ENCODE measurements at places on chromosomes 2 and 18.

GRCh38 chr18:50869150-50869549 is 9.8 kb upstream of the ME2 start:
- no peak for DNase-seq

- no peak for DNase-seq
Observed at GRCh38 chr2:164453656-164454305, 167.5 kb downstream of the GRB14 start.

DNA sequence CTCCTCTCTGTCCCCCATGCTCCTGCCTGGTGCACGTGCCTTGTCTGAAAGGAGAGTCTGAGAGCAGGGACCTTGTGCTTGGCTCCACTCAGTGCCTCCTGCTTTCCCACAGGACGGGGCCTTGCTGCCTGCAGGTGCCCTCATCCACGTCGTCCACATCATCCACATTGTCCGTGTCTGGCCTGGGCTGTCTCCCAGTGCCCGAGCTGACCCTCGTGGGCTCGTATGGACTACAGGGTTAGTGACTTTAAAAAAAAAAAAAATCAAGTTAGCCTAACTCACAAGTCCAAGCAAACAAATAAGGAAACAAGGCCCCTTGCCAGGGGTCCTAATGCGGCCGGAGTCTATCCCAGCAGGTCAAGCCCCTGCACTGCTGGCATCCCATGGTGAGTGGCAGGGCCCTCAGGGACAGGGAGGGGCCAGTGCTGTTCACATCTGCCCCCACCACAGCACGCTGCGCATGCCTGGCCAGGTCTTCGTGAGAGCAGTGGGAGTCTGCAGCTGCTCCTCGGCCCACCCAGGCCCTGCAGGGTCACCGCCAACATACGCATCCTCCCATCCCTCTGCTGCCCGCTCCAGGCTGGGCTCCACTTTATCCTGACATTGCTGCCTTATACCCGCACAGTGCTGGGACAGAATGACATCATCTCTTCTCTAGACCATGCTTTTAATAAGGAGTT is 232.6 kb downstream of the NDUFA10 start:
- no peak for DNase-seq

GRCh38 chr2:99984799-99985515 is 157.4 kb downstream of the AFF3 start:
- no peak for DNase-seq

- no peak for DNase-seq
Observed at GRCh38 chr2:232456296-232457120, 555 bp downstream of the ALPI start.

DNA sequence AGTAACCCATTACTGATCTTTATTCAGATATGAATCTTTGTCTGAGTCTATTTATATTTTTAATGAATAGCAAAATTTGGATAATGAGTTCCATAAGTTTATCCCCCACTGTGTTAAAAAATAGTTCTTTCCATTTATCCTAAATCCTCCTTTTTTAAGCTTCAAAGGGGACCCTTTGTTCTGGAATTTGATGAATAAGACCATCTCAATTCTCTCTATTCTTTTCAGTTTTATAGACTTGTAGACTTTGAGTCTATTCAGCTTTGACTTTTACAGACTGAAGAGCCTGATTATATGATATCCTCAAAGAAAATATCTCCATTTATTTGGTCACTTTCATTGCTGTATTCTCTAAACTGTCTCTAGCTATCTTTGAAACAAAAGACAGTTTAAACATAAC is 2146.1 kb upstream of the CELF4 start:
- DNase-seq: no peak

- DNase-seq: no peak
Observed at GRCh38 chr18:79914614-79915160, 36.8 kb downstream of the SLC66A2 start.

- no peak for DNase-seq
Observed at GRCh38 chr2:1915196-1915595, 170.9 kb upstream of the PXDN start.

- no peak for DNase-seq
Observed at GRCh38 chr2:126890551-126891450, 7.9 kb upstream of the TEX51 start.

DNA sequence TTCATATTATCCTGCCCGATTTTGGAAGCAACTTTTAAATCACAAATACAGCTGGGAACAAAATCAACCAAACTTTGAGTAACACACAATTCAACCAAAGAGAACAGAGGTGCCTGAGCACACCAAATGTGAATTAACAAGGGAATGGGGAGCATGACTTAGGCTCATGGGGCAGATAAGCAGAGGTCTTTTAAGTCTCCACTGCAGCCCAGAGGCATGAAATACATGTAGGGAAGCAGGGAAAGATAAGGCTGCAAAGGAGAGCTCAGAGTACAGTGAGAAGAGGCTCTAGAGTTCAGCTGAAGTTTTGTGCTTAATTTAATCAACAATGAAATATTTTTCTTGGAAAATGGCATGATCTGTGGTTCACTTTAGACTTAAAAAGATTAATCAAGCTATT is 49.0 kb downstream of the CYTIP start:
- DNase-seq: no peak

DNA sequence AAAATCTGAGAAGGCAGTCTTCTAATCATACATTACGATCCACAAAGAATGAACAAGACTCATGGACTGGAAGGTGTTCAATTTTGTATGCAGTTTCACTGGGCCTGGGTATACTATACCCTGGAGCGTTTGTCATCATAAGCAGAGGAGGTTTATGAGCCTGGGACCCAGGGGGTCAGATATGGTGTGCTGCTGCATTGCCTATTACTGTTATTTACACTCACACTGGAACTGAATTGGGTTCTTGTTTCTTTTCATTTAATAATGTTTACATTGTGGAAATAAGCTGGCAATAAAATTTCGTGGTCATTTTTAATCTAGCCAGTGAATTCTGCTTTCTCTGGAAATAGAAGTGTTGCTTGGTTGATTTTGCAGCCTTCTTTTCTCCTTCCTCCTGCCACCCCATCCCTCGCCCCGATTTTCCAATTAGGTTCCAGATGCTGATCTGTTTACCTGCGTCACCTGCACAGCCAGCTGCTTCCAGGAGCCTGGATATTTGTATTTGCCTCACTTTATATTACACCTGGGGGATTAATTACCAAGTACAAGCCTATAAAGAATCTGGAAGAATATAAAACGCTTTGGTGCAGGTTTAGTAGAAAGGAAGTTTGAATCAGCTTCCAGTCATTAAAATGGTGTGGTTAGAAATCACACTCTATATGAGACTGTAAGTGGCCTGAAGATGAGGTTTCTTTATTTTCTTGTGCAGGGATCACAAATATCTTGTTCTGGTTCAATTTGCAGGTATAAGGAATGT is 234.4 kb downstream of the SOCS6 start:
- no peak for DNase-seq

DNA sequence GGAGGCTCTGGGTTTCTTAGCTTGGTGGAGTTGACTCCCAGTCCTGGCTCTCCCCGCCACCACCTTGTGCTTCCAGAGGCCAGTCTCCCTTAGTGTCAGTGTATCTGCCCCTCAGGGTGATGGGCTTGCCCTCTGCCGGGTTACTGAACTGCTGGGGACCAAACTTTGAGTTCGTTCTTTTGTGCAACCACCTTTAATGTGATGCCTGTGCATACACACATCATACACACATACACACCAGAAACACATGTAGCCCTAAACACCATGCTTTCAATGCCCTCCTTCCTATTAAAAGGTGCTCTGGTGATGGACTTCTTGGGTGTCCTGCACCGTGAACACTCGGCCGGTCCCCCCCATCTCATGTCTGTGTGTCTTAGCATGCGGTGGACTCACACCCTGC is 315.1 kb upstream of the EPAS1 start:
- DNase-seq: no peak

DNA sequence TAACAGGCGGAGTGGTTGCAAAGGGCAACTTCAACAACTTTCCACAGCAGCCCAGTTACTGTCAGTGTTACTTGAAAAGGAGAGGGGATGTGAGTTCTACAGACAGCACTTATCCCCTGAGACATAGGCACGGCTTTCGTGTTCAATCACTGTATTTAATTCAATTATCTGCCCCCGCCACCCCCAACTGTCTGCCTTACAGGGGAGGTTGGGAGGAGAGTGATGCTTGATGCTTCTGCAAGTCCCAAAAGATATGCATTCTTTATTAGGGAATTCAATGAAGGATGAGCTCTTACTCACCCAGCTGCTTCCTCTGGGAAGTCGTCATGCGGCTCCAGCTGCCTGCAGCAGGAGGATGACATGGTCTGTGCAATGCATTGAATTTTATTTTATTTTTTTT is 639.9 kb downstream of the DCC start:
- DNase-seq: no peak

DNA sequence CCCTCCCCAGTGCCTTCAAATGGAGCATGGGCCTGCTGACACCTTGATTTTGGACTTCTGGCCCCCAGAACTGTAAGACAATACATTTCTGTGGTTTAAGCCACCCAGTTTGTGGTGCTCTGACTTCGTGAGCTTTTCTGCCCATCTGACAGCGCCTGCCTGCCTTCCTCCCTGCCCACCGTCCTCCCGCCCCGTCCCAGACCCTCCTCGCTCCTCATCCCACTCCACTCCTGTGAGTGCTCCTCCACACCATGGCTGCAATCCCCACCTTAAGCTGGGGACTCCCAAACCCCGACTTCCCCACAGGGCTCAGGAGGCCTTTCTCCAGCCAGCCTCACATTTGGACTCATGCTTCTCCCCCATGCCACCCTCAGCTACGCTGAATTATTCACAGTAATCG is 70.7 kb downstream of the CABLES1 start:
- no peak for DNase-seq

DNA sequence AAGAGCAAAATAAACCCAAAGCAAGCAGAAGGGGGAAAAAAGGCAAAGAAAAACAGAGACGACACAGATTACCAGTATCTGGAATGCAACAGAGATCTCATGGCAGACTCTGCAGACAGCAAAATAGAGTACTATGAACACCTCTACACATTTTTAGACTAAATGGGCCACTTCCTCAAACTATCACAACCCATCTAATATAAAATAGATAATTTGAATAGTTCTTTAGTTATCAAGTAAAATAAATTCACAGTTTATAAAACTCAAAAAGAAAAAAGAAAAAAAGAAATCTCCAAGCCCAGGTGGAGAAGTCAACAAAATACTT is 16.6 kb downstream of the SESTD1 start:
- DNase-seq: no peak

- DNase-seq: no peak
Observed at GRCh38 chr2:231047274-231047922, 9.3 kb upstream of the PSMD1 start.

GRCh38 chr18:34783501-34783900 is 73.4 kb downstream of the DTNA start:
- no peak for DNase-seq

- DNase-seq: no peak
Observed at GRCh38 chr2:128604045-128604444, 285.4 kb upstream of the HS6ST1 start.

DNA sequence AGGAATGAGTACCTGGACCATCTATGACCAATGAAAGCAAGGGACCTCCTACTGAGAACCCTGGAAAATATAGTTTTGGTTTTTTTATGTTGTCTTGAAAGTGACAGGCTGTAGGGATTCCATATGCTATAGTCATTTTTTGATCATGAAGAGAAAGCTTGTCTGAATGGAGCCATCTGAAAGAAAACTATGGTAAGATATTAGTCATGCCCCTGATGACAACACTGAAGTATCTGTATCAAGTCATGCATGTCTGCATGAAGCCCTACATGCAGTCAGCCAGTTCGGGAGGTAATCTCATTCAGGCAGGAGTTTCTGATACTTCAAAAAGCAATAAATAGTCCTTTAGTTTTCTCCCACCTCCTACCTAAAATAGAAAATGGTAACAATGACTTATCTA is 1042.0 kb downstream of the DPP10 start:
- no peak for DNase-seq

DNA sequence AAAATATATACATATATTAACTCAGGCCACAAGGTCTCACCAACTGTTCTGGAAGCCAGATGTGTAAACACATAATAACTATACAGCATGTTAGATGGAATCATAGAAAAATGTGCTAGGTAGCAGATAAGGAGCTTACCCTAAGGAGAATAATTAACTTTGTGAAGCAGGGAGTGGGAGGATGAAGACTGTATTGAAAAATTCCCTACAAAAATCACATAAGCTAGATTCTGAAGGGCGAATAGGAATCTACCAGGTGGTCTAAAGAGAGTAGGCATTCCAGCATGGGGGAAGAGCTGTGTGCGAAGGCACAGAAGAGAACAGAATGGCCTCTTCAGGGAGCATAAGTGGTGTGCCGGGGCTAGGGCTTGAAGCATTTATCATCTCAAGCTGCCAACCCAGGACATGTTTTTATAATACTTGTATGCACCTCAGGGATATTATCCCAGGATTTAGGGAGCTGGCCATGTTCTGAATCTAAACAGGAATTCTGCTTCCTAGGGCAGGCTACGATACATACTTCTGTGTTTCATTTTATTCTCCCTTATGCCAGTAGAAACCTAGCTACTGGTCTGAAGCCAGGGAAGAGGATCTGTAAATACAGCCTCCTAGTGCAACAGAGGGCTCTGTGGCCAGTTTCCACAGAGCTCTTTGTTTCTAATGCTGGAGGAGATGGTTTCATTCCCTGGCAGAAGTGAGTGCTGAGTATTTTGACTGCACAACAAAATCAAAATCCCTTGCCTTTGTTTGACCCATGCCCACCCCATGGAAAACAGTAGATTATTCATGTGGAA is 56.7 kb downstream of the NEMP2 start:
- DNase-seq: no peak

- DNase-seq: no peak
Observed at GRCh38 chr2:121527009-121527682, 3.5 kb upstream of the RNU4ATAC start.

DNA sequence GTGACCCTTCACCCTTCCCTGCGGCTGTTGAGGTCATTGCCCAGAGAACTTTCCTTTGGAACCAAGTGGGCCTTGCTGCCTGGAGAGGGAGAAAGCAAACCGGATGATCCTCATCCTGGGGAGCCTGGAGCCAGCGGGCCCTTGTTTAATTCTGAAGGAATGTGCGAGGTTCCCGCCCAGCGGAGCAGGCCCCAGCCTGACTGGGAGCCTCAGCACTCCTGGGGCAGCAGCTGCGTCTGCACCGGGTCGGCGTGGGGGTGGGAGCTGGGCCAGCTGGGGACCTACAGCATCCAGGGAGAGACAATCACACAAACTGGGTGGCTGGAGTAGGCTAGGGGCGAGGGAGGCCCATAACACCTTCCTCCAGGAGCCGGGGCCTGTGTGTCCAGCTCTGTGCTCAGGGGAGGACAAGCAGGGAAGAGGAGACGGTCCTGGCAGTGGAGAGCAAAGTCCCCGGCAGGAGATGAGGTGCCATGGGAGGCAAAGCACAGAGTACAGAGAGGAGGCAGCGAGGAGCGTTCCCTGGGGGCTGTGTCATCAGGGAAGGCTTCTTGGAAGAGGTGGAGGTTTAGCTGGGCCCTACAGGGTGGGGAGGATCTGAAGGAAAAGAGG is 61.9 kb upstream of the HAAO start:
- no peak for DNase-seq

DNA sequence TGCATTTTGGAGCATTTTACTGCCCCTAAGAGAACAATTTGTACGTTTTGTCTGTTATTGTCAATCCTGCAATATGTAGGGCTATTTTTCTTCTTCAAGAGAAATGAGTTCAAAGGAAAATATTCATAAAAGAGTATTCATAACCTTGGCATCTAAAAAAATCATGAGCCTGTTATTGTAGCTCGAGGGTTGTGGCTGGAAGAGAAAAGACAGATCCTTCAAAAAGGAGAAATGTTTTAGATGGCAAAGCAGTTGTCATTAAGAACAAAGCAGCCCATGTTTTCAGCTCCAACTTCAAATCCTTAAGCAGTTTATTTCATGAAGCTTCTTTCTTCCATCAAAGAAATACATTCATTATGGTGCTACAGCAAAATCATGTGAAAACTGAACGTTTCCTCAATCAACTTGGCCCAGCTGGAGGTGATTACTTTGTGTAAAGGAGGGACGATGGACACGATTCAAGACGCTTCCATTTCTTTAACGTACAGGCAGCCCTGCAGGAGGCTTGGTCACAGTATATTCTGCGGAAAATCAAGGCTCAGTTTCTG is 31.4 kb downstream of the QPCT start:
- DNase-seq: no peak

Data from T-helper 17 cell (primary cell).